ENCODE measurements at places on chromosomes 4 and X.
A peak's percentile ranks its signal among the peaks of the same experiment; 100 is the strongest.

GRCh38 chr4:110837896-110838450 lies 215.1 kb upstream of the PITX2 start:
- no peak for DNase-seq

GRCh38 chrX:110399966-110400365 lies 41.3 kb downstream of the RTL9 start:
- DNase-seq, result no peak

- DNase-seq, result no peak
Observed at GRCh38 chrX:121160987-121161386, 113.6 kb downstream of the GLUD2 start.

- DNase-seq, result peak; percentile 35
Observed at GRCh38 chr4:52750819-52751486, at the start of gene ERVMER34-1. TSS of gene ERVMER34-1 (minus strand) at chr4:52751425. CDS start at chr4:52745520, 5,905 bp downstream.

- DNase-seq, result no peak
Observed at GRCh38 chrX:13298836-13299235, 21.0 kb downstream of the ATXN3L start.

All from activated naive CD8-positive, alpha-beta T cell treated with anti-CD3 and anti-CD28 coated beads, Interleukin-2, amount 10 ng/mL, durations not matched to agents 7 days and 5 days (primary cell).